ENCODE measurements at places on chromosomes 7 and 10. TPM values are rescaled to one million over a fixed set of nuclear protein-coding genes. Genes with fewer than 3 reads are reported as not detected.

DNA sequence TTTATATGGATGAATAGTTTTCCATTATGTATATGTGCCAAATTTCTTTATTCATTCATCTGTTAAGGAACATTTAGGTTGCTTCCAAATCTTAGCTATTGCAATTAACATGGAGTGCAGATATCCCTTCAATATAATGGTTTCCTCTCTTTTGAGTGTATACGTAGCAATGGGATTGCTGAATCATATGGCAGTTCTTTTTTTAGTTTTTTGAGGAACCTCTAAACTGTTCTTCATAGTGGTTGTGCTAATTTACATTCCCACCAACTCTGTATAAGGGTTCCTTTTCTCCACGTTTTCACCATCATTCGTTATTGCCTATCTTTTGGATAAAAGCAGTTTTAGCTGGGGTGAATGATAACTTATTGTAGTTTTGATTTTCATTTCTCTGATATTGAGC, 46.5 kb downstream of the FAS start:
- DNase-seq: no peak

DNA sequence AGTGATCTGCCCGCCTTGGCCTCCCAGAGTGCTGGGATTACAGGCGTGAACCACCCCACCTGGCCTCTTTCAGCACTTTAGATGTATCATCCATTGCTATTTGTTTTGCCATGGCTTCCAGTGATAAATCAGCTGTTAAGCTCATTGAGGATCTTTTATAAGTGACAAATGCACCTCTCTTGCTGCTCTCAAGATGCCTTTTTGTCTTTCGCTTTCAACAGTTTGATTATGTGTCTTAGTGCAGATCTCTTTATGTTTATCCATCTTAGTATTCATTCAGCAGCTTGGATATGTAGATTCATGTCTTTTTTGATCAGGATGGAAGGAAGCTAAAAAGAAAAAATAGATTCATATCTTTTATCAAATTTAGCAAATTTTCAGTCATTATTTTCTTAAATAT, 105.6 kb downstream of the MAPK8 start:
- no peak for DNase-seq

- DNase-seq: no peak
These were observed 77.9 kb downstream of the PARD3 start for GRCh38 chr10:34736976-34737771.

- peak; percentile 11 for DNase-seq
These were observed 48.1 kb downstream of the WIPF3 start for GRCh38 chr7:29854257-29854938.

- no peak for DNase-seq
These were observed 12.2 kb downstream of the ZNF488 start for GRCh38 chr10:47371629-47372485.

GRCh38 chr10:43078175-43078985, 1.5 kb downstream of the RET start:
- DNase-seq: no peak

GRCh38 chr10:3485057-3485686, 299.8 kb downstream of the KLF6 start:
- no peak for DNase-seq

DNA sequence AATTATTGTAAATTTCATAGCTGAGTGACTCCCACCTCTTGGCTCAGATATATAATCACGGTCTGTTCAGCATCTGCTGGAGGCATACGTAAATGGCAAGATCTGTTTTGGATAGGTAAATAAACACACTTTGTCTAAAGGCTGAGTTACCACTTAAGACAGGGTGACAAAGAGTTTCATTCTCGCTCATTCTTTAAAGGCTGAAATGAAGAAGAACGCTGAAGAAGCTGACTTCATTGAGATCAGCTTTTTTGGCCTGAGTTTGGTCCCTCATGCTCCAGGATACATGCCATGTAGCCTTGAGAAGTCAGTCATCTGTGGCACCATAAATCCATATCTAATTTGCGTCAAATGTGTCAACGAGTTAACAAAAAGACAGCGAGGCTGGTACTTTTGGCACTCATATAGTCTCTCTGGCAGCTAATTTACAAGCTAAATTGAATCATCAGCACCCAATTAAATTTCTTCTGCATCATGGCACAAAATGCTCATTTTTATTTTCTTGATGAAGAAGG, 309.9 kb downstream of the GPAM start:
- DNase-seq: no peak

GRCh38 chr7:101547022-101547915, 81.8 kb downstream of the MYL10 start:
- no peak for DNase-seq

GRCh38 chr10:76553263-76554032, 1084.2 kb downstream of the KCNMA1 start:
- DNase-seq: no peak

Gene FAM20C
- total RNA-seq: 48.5 TPM

Gene RHOBTB1
- total RNA-seq: 6.5 TPM

Gene PTN
- total RNA-seq: 4.3 TPM

Gene H2BK1
- not detected for total RNA-seq

Gene BTBD16
- not detected for total RNA-seq

Gene TAS2R3
- 2.8 TPM for total RNA-seq

All from mammary epithelial cell (primary cell).